SJSA1 (cell line): ENCODE measurements at places on chromosomes 3 and 15. TPM values are rescaled to one million over a fixed set of nuclear protein-coding genes. Genes with fewer than 3 reads are reported as not detected.

DNA sequence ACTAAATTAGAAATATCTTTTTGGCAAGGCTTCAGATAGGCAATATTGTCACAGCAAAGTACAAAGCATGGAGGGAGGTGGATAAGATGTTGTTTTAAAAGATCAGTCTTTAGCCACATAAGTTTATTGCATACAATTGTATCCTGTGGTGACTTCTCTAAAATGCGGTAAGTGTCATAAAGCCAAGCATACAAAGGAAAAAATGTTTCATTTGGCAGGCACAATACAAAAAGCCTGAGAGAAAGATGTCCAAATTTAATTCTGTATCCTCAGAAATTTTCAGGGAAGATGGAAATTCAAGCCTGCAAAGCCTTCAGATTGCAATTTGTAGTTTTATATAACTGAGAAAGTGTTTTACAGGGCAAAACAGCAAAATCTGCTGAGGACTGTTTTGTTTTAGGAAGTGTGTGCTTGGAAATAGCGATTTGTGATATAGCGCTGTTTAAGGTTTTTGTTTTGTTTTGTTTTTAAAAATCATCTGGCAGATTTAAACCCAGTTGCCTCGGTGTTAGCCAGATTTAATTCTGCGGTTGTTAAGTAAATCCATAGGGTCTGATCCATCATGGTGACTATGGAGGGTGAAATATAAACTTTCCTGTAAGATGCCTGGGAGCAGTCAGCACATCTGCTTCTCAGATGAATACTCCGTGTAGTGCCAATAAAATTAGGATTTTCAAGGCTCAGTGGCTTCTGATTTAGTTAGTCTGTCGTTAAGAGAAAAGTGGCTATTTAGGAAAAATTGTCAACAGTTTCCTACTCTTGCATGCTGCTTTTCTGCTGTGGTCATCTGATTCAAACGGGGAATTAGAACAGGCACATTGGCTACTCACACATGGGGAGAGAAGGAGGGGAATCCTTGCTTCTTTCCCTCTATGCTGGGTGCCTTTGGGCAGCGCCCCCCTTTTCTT lies 8.0 kb downstream of the KAT2B start:
- H3K4me1 ChIP-seq = peaks cover 4% of the 10 kb centered on the region; the same call in 1 of the 2 replicates
- H3K4me3 ChIP-seq = no peak overlapping the region
- H3K36me3 ChIP-seq = no peaks in the 10 kb centered on the region
- no peak overlapping the region for H3K27ac ChIP-seq

GRCh38 chr15:74798388-74799254 lies 14.0 kb upstream of the LMAN1L start:
- H3K36me3 ChIP-seq = peaks cover 36% of the 10 kb centered on the region
- no peak overlapping the region for H3K27ac ChIP-seq
- no peak overlapping the region for H3K4me3 ChIP-seq
- no peak for DNase-seq
- no peaks in the 10 kb centered on the region for H3K27me3 ChIP-seq
- H3K4me1 ChIP-seq = peaks cover 5% of the 10 kb centered on the region; the same call in 1 of the 2 replicates

DNA sequence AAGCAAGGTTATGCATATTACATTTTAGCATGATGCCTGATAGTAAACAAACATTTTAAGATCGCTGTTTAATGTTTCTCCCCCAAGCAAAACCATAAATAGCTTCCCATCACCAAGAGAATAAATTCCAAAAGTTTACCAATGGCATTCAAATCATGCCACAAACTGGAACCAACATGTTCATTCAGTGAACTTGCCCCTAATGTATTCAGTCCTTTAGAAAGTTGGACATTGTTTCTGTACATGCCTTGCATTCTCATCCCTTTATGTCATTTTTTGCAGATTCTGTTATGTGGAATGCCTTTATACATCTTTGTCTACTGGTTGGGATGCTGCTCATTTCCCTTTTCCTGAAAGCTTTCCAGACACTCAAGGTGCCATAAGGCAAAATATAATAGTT lies 105.5 kb downstream of the PYDC2 start:
- no peaks in the 10 kb centered on the region for H3K27me3 ChIP-seq
- no peaks in the 10 kb centered on the region for H3K36me3 ChIP-seq
- DNase-seq = no peak
- no peak overlapping the region for H3K27ac ChIP-seq

DNA sequence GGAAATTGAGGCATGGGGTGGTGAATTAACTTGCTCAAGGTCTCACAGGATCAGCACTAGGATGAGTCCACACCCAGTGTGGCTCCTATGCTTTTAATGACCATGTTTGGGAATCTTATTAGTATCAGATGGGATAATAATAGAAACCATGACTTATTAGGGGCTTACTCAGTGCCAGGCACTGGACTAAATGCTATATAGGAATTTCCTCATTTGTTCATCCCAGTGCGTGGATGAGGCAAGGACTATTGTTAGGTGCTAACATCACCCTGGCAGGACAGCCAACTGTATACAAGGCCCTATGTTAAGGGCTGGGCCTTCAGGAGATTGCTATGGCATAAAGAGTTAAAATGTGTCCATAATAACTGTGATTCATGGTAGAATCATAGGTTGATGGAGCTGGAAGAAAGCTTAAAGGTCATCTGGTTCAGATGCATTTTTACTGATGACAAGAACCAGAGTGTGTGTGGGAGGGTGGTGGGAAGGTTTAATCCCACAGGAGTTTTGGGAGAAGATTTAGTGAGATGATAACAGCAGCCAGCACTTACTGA lies 4.7 kb upstream of the FEM1B start:
- H3K4me1 ChIP-seq = peaks cover 39% of the 10 kb centered on the region
- H3K36me3 ChIP-seq = peaks cover 2% of the 10 kb centered on the region
- no peaks in the 10 kb centered on the region for H3K27me3 ChIP-seq
- no peak overlapping the region for H3K4me3 ChIP-seq

- no peak overlapping the region for H3K4me3 ChIP-seq
- H3K27me3 ChIP-seq = peaks cover 8% of the 10 kb centered on the region; the same call in 1 of the 2 replicates
- no peak overlapping the region for H3K27ac ChIP-seq
- DNase-seq = no peak
- no peaks in the 10 kb centered on the region for H3K36me3 ChIP-seq
- no peaks in the 10 kb centered on the region for H3K4me1 ChIP-seq
These were observed 79.7 kb upstream of the C2CD4B start for GRCh38 chr15:62244762-62245161.

GRCh38 chr15:63530752-63531299 lies 26.4 kb downstream of the USP3 start:
- H3K27me3 ChIP-seq = no peaks in the 10 kb centered on the region
- H3K4me3 ChIP-seq = no peak overlapping the region
- H3K36me3 ChIP-seq = no peaks in the 10 kb centered on the region
- H3K27ac ChIP-seq = no peak overlapping the region

GRCh38 chr3:9088441-9089353 lies 125.4 kb upstream of the RAD18 start:
- H3K27me3 ChIP-seq = no peaks in the 10 kb centered on the region
- no peaks in the 10 kb centered on the region for H3K36me3 ChIP-seq

DNA sequence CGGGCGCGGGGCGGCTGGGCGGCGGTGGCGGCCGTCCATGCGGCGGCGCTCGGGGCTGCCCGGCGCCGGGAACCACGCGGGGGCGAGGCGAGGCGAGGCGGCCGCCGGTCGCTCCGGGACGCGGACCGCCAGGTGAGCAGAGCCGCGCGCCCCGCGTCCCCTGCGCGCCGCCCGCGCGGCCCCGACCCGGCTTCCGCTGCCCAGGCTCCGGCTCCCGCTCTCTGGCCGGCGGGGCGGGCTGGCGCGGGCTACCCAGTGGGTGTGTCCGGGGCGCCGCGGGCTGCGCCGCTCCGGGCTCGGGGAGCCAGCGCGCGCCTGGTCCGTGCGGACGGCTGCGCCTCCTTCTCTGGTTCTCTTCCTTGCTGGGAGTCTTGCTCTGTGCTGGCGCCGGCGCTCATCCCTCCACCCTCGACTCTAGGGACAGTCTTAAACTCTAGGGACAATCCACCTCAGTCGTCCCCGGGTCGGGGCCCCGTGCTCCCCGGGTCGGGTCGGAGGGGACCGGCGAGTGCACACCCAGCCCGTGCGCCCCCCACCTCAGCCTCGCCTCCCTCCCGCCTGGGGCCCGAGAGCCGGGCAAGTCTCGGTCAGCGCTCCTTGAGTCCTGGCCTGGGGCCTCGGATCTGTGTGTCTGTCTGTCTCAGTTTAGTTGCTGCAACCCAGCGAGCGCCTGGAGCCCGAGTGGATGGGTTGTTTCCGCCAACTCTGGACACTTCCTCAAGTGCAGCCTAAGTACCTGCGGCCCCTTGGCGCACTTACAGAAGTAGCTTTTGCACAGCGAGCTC lies 488 bp downstream of the THSD4 start:
- peaks cover 4% of the 10 kb centered on the region for H3K36me3 ChIP-seq
- H3K27ac ChIP-seq = peak overlapping the region; percentile 50
- H3K4me3 ChIP-seq = peak overlapping the region; percentile 74
- no peaks in the 10 kb centered on the region for H3K27me3 ChIP-seq

- H3K4me3 ChIP-seq = no peak overlapping the region
- H3K27me3 ChIP-seq = no peaks in the 10 kb centered on the region
- no peak overlapping the region for H3K27ac ChIP-seq
- no peak for DNase-seq
- H3K4me1 ChIP-seq = peaks cover 18% of the 10 kb centered on the region
- H3K36me3 ChIP-seq = no peaks in the 10 kb centered on the region
These were observed 66.5 kb upstream of the MFGE8 start for GRCh38 chr15:88979674-88980073.

DNA sequence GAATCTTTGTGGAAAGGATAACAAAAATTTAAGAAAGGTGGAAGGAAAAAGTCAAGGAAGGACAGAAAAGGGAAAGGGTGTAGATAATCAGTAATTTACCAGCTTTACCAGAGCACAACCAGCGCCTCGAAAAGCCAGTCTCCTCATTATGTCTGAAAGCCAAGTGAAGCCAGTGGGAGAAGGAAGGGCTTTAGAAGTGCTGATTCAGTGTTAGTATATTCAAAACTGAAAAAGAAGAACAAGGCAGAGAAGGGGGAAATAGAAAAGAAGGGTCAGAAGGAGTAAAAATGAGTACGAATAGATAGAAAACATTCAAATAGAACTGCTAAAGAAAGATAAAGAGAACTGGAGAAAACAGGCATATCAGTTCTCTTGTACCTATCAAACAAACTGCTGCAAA lies 4.1 kb downstream of the PBRM1 start:
- H3K36me3 ChIP-seq = peaks cover 57% of the 10 kb centered on the region
- H3K27me3 ChIP-seq = no peaks in the 10 kb centered on the region
- no peak overlapping the region for H3K27ac ChIP-seq
- peaks cover 8% of the 10 kb centered on the region; the same call in 1 of the 2 replicates for H3K4me1 ChIP-seq

GRCh38 chr3:39443530-39443929 lies 23.9 kb upstream of the MOBP start:
- H3K27ac ChIP-seq = no peak overlapping the region
- H3K4me1 ChIP-seq = no peaks in the 10 kb centered on the region
- H3K4me3 ChIP-seq = no peak overlapping the region
- peaks cover 6% of the 10 kb centered on the region; the same call in 1 of the 2 replicates for H3K27me3 ChIP-seq

GRCh38 chr15:89383365-89384175 lies 48.9 kb upstream of the POLG start:
- H3K27ac ChIP-seq = no peak overlapping the region
- no peaks in the 10 kb centered on the region for H3K36me3 ChIP-seq
- DNase-seq = no peak
- peaks cover 4% of the 10 kb centered on the region; the same call in 1 of the 2 replicates for H3K4me1 ChIP-seq

- H3K4me1 ChIP-seq = no peaks in the 10 kb centered on the region
- no peak for DNase-seq
- H3K36me3 ChIP-seq = no peaks in the 10 kb centered on the region
- no peaks in the 10 kb centered on the region for H3K27me3 ChIP-seq
- no peak overlapping the region for H3K4me3 ChIP-seq
These were observed 38.6 kb downstream of the ACSBG1 start for GRCh38 chr15:78195735-78196201.

DNA sequence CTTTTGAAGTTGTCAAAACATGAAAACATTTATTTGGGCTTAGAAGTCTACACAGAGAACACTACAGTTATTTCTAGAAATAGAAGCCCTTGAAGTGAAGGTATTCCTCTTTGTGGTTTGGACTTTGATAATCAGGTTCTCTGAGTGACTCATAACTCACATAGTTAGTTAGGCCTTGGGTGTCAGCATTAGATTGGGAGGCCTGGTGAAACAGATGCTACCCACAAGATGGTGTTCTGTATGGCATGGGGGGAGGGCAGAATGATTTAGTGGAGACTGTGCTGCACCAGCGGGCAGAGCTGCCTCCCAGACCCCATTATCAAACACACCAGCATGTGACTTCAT lies 108.9 kb upstream of the ETV5 start:
- no peaks in the 10 kb centered on the region for H3K4me1 ChIP-seq
- no peaks in the 10 kb centered on the region for H3K27me3 ChIP-seq
- no peak overlapping the region for H3K4me3 ChIP-seq
- no peaks in the 10 kb centered on the region for H3K36me3 ChIP-seq

GRCh38 chr3:151477591-151478334 lies 16.9 kb upstream of the IGSF10 start:
- no peaks in the 10 kb centered on the region for H3K27me3 ChIP-seq
- no peak overlapping the region for H3K4me3 ChIP-seq
- H3K27ac ChIP-seq = no peak overlapping the region
- H3K4me1 ChIP-seq = no peaks in the 10 kb centered on the region

- H3K36me3 ChIP-seq = no peaks in the 10 kb centered on the region
- H3K27me3 ChIP-seq = no peaks in the 10 kb centered on the region
- no peak overlapping the region for H3K27ac ChIP-seq
These were observed 177.0 kb upstream of the NECTIN3 start for GRCh38 chr3:110894574-110894973.

DNA sequence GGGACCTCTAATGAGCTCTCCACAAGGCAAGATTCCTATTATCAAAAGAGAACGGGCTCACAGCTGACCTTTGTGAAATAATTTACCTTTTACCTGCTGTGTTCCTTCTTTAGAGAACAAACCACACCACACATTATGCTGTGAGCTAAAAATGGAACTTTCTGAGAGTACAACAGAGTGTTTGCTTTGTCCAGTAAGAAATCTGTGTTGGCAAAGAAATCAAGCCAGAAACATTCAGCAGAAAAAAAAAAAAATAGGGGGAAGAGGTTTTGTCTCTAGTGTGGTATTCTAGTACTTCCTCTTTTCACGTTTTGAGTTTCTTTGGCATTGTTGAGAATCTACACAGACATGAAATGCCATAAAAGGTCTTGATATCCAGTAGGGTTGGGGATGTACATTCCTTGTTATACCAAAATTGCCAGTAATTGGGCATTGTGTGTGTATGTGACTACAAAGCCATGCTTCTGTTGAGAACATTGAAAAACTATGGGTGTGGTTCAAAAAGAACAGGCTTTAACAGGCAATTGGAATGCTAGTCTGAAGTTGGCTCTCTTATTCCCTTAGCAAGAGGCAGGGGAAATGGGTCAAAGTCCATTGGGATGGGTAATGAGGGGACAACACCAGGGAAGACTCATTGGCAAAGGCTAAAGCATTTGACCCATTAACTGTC lies 273.5 kb downstream of the NEK10 start:
- H3K27me3 ChIP-seq = no peaks in the 10 kb centered on the region
- no peaks in the 10 kb centered on the region for H3K36me3 ChIP-seq
- no peak for DNase-seq
- no peaks in the 10 kb centered on the region for H3K4me1 ChIP-seq

ACKR2 gene
- total RNA-seq = not detected in 2 replicates

TNNC1 gene
- total RNA-seq = 18.2 and 32.1 TPM in 2 replicates

FRMD4B gene
- total RNA-seq = 1.3 and 13.7 TPM in 2 replicates

ROPN1 gene
- not detected in 2 replicates for total RNA-seq

GADL1 gene
- 0.13 TPM in 1 of 2 replicates, not detected in the other for total RNA-seq

P2RY1 gene
- under 0.01 and 0.06 TPM in 2 replicates for total RNA-seq

GTF2E1 gene
- total RNA-seq = 15.6 and 17.0 TPM in 2 replicates

FOXL2NB gene
- total RNA-seq = not detected in 2 replicates

IGSF11 gene
- 0.18 and 1.0 TPM in 2 replicates for total RNA-seq

TNIK gene
- 0.16 and 0.47 TPM in 2 replicates for total RNA-seq

SPPL2A gene
- total RNA-seq = 179 and 284 TPM in 2 replicates

MINAR1 gene
- total RNA-seq = 0.38 and 0.82 TPM in 2 replicates

CLRN1 gene
- total RNA-seq = not detected in 2 replicates

PSTPIP1 gene
- not detected in 2 replicates for total RNA-seq

ISLR gene
- total RNA-seq = not detected in 2 replicates

SEMA3F gene
- 0.58 and 1.9 TPM in 2 replicates for total RNA-seq

CACNA1D gene
- not detected in 2 replicates for total RNA-seq

CACNA2D3 gene
- total RNA-seq = not detected in 2 replicates

KY gene
- 0.05 TPM in 1 of 2 replicates, not detected in the other for total RNA-seq

RBPMS2 gene
- 0.11 TPM in 1 of 2 replicates, not detected in the other for total RNA-seq

TMC3 gene
- 0.03 TPM in 1 of 2 replicates, not detected in the other for total RNA-seq

NR1I2 gene
- total RNA-seq = 0.08 TPM in 1 of 2 replicates, not detected in the other

PIGZ gene
- total RNA-seq = 0.13 and 0.84 TPM in 2 replicates
